ENCODE measurements at places on chromosomes 11 and 22.

GRCh38 chr11:37468344-37468743 is 870.3 kb upstream of the RAG2 start:
- no peak for DNase-seq

GRCh38 chr22:25153961-25154666 is 45.5 kb upstream of the CRYBB3 start:
- DNase-seq: peak; percentile 80

DNA sequence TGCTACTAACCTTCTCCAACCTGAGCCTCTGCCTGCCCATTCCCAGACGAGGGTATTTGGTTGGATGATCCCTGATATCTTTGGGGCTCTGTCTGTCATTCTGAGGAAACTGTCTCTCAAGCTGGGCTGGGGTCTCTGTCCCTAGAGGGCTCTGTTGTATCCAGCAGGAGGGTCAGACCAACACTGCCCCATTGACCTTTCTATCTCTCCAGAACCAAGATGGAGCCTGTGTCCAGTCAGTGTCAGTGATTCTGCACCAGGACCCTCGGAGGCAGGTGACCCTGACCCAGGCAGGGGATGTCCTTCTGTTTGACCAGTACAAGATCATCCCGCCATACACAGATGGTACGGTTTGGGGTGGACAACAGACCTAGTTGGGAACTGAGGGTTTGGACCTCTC is 21.9 kb downstream of the OTOG start:
- DNase-seq: no peak

DNA sequence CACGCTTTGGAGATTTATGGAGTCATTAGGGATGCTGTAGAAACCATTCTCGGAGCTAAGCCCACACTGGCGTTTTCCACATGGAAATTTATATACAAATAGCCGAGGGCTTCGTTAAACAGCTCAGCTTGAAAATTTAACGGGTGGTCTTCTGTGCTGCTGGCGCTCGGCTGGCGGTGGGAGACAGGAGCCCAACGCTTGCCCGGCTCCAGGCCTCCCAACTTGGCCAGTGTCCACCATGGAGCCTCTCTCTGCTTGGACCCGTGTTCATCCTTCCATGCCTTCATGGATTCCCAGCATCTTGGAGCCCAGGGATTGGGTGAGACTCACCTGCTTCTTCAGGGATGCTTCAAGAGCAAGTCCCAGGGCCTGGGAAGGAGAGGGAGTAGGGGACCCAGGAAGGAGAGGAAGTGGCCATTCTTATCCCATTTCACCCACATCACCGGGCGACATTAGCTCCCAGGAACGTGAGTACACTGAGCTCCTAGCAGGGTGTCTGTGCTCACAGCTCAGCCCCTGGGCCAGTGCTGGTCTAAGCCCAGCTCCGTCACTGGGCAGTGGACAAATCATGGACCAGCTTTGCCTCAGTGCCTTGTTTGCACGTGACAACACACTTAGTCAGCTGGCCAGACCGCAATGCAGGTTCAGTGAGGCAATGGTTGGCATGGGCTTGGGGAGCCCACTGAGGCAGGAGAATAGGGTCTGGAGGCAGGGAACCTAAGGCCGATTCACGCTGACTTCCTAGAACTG is 944.3 kb downstream of the BRD1 start:
- DNase-seq: no peak

DNA sequence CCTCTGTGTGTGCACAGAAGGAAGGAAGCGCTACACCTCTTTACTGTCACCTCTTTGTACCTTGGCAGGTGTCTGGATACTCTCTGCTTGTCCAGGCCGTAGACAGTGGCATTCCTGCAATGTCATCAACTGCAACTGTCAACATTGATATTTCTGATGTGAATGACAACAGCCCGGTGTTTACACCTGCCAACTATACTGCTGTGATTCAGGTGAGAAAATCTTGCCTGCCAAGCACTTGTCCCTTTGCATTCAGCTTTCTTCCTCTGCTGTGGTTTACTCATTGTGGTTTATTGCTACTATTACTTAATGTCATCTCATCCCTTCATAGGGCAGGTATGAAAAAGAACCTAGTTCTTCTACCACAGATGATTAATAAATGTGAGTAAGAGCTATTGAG is 131.9 kb upstream of the MTNR1B start:
- DNase-seq: no peak

GRCh38 chr11:34840736-34841386 is 75.3 kb downstream of the APIP start:
- DNase-seq: peak; percentile 18

DNA sequence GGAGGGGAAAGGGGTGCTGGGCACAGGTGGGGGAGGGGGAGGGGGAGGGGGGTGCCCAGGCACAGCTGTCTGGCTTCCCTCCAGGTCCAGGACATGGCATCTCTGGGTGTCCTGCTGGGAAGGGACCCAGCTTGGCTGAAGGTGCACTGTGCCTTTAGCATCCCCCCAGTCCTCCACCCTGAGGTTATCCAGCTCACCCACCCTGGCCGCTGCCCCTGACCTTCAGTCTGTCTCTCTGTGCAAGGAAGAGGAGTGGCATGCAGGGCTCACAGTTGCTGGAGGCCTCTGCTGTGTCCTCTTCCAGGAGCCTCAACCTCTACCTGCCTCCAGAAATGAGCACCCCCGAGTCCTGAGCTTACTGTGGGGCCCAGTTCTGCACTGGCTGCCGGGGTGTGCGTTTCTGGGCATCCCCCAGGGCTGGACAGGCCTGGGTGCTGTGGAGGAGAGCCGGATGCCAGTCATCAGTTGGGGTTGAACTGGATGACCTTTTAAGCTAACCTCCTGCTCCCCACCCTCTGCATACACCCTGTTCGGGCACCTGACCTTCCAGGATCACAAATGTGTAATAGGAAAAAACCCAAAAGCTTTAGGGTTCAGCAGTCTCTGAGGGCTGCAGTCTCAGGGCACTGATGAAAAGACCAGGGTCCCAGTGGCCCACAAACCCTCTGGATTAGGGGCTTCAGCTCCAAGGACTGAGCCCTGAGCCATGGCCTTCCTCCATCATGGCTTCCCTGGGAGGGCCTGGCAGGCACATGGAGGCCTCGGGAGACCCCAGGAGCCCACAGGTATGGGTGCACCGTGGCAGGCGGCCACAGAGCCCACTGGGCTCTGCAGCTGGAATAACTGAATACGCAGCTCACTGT is 9.6 kb upstream of the CTSD start:
- no peak for DNase-seq

DNA sequence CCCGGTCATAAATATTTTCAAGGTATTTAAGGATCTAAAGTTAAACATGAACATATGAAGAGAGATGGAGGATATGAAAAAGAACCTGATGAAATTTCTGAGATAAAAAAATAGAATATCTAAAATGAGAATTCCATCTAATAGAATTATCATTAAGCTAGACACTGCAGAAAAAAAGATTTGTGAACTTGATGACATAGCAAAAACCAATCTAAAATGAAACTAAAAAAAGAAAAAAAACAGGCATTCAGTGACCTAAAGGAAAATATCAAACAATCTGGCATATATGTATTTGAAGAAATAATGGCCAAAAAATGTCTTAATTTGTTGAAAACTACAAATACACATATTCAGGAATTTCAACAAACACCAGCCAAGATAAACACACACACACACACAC is 81.6 kb upstream of the ZC3H12C start:
- DNase-seq: no peak

DNA sequence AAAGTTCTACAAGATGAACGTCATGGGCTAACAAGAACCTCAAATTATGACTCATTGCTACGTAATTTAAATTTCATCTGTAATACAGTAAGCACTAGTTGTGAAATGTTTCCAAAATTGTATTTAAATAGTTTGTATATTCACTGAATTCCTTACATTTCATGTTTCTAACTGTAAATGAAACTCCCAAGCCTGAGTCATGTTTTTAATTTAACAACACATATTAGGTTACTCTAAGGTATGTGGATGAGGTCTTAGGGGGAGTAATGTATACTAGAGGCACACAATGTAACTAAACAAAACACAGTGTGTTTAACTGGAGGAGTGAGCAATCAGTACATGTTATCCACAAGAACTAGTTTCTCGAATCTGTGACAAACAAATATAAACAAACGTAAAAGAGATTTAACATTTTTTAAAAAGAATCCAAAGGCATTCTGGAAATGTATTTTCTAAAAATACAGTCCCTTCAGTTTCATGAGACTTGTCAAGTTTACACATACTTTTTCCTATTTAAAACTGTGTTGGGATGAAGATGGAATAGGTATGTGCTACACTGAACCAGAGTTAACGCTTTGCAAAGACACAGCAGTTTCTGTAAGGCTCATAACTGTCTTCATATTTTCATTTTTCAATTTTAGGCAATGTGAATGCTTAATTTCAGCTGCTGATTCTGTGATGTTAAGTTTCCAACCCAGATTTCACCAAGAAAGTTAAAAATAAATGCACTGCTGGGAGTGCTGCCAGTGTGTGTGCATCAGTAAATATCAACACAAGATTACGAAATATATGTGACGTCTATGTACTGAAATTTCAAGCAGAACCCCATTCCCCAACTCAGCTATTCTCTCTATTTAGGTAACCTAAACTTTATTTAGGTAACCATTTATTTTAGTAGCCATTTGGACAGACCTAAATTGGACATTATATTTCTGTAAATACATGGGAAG is 52.6 kb downstream of the PITPNB start:
- peak; percentile 87 for DNase-seq

- no peak for DNase-seq
These were observed 80.5 kb upstream of the WNT7B start for GRCh38 chr22:46057246-46058090.

DNA sequence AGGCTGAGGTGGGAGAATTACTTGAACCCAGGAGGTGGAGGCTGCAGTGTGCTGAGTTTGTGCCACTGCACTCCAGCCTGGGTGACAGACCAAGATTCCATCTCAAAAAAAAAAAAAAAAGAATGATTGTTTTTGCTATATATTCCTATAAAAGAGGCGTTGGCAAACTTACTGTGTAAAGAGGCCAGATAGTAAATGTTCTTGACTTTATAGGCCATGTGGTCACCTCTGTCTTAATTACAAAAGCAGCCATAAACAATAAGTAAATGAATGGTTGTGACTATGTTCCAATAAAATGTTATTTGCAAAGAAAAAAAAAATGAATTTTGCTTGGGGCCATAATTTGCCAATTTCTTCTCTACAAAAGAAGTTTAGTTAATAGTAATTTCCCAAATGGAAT is 12.3 kb downstream of the ATM start:
- DNase-seq: no peak

DNA sequence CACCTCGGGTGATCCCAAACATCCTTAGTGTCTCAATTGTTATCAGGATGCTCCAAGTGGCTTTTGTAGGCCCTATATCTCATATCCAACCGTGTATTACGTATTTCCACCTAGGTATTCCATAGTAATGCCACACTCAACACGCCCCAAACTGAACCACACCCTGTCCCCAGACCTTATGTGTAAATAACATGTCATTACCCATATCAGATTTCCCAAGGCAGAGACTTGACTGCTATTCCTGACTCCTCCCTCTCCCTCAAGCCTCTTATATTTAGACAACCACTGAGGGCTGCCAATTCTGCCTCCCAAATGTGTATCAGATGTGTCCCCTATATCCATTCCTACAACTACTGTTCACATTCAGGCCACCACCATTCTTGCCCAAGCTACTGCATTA is 132.8 kb upstream of the NCAM1 start:
- no peak for DNase-seq

DNA sequence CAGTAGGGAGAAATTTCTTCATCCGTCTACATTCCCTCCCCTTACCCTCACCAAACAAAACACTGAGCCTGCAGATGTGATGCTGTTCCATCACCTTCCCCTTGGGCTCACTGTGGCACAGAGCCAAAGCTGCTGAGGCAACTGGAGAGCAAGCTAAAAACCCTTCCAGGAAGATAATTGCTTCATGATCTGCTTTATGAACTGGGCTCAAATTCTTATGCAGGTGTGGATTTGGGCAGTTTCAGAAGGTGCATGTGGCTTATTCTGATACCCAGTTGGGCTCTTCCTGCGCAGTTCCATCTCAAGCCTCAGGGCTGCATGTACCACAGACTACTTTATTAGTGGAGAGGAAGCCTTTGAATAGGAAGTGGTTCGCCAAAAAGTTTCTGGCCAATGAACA is 58.3 kb downstream of the AAMDC start:
- DNase-seq: peak; percentile 30

DNA sequence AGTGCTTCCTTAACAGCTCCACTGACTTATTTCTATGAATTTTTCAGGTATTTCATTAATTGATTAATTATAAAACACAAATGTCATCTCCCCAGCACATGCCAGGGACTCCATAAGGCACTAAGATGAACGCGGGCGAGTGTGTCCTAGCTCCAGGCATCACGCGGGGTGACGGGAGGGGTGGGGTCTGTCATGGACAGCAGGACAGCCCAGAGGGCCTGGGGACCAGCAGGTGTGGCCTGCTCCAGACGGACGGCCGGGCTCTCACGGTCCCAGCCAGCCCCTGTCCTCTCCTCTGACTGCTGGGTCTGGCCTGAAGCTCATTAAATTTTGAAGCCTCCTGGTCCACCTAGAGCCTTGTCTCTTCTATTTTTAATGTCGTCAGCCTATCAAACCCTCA is 531.1 kb downstream of the BRD1 start:
- DNase-seq: no peak

DNA sequence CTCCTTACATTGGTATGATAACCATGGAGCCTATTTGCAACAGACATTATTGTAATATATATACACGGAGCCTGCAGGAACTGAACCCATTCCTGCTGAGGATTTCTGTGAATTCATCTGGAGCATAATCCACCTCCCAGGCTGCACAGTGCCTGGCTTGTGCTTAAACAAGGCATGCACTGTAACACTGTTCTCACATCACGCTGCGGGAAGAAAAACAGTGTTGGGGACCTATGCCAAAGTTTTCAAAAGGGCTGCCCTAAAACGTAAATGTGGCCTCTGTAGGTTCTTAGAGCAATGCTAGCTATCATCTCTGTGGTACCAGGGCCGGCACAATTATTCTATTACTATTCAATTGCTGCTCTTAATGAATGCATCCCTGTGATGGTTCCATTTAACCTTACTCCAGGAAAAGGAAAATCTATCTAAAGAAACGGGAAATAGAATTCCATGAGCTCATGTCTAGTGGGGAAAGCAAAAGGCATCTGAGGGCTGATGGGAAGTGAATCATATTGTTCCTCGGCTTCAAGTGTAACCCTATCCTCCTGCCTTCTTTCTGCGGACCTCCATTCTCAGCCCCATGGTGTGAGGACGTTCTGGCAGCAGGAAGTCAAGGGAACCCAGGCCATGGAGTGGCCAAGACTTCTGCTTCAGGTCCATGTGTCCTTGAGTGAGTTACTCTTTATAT is 525.5 kb downstream of the SOX6 start:
- DNase-seq: no peak

DNA sequence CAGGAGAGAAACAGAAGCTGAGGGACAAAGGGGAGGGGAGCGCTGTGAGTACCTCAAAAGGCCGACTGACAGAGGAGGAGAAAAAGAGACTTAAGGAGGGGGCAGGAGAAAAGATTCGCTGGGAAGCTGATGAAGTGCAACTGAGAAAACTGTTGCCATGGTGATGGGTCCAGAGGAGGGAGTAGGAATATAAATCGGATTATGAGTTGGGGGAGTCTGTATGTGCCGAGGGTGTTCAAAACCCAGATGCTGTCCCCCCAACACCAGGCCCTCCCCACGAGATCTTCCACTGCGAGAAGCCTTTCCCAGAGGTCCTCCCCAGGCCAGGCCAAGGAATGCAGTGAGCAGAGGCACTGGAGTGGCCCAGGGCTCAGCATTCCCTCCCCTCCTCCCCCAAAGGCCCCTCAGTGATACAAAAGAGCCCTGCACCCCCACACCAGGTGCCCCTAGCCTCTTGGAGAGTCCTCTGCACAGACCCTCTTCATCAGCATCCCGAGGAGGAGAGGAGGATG is 13.7 kb upstream of the BCL9L start:
- DNase-seq: no peak
